Brain microvascular endothelial cell (primary cell): ENCODE measurements at places on chromosomes 16 and 17.

- DNase-seq, result no peak
Measured at GRCh38 chr16:27222249-27223225, 19.2 kb downstream of the KDM8 start.

DNA sequence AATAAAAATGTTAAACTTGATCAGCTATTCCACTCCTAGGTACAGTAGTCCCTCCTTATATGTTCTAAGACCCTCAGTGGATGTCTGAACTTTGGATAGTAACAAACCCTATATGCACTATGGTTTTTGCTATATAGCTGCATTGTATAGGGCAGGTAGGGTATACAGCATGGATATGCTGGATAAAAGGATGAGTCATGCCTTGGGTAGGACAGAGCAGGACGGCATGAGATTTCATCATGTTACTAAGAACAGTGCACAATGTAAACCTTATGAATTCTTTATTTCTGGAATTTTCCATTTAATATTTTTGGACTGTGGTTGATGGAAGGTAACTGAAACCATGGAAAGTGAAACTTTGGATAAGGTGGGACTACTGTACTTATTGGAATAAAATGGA is 235.1 kb downstream of the CEP112 start:
- DNase-seq, result peak; percentile 17

GRCh38 chr16:71758293-71758760 is 33.8 kb upstream of the PHLPP2 start:
- no peak for DNase-seq

DNA sequence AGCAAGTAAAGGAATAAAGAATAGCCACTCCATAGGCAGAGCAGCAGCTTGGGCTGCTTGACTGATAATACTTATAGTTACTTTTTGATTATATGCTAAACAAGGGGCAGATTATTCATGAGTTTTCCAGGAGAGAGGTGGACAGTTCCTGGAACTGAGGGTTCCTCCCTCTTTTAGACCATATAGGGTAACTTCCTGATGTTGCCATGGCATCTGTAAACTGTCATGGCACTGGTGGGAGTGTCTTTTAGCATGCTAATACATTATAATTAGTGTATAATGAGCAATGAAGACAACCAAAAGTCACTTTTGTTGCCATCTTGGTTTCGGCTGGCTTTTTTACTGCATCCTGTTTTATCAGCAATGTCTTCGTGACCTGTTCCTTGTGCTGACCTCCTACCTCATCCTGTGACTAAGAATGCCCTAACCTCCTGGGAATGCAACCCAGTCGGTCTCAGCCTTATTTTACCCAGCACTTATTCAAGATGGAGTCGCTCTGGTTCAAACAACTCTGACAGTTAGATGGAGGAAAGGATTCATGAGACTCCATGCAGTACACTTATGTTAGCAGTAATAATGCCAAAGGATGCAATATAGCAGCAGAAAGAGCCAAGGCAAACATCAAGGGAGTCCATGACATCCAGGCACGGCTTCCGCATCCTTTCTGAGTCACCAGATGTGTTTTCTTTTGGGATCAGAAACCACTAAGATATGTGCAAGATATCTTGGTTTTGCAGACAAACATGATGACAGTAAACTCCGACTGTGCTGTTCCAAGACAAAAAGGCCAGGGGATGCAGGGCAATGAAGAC is 55.8 kb upstream of the B4GALNT2 start:
- DNase-seq, result peak; percentile 96

GRCh38 chr16:83027973-83028372 is 401.2 kb downstream of the CDH13 start:
- no peak for DNase-seq
